ENCODE measurements at places on chromosomes 5 and 9.

- no peak for DNase-seq
Observed at GRCh38 chr5:74870299-74871067, 4.3 kb upstream of the FAM169A start.

DNA sequence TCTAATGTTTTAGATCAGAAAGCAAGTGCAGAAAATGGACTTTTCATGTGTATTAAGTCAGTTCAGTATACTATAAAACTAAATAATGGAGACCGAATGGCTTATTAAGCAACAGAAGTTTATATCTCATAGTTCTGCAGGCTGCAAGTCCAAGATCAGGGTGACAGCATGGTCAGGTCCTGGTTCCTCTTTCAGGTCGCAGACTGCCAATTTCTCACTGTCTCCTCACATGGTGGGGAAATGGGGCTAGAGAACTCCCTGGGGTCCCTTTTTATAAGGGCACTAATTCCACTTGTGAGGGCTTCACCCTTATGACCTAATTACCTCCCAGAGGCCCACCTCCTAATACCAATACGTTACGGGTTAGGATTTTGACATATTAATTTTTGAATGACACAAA, 48.7 kb downstream of the RICTOR start:
- DNase-seq: no peak

DNA sequence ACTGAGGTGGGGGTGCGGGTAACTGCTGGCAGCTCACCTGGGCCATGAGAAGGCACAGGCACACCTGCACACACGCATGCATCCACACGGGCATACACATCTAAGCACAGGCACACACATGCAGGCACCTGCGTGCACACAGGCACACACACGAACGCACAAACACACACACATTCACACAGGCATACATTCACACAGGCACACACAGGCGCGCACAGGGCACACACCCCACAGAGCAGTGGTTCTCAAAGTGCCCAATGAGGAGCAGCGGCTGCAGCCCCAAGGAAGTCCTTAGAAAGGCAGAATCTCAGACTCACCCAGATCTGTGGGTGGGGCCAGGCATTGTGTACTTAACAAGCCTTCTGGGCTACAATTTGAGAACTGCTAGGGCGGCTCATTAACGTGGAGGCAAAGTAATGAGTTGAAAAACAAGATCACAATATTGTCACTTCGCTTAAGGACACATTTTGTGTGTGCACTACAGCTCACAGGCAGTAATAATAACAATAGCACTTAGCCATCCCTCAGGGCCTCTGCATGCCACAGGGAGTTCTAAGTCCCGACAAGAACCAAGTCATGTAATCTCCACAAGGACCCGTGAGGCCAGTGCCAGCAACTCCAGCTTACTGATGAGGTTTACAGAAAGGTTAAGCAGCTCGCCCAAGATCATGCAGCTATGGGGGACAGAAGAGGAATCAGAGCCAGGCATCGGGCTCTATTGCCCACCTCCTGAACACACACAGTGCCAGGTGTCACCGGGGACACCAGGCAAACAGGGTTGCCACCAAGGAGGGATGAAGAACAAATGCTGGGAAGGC, 91.6 kb downstream of the ROR2 start:
- DNase-seq: no peak

DNA sequence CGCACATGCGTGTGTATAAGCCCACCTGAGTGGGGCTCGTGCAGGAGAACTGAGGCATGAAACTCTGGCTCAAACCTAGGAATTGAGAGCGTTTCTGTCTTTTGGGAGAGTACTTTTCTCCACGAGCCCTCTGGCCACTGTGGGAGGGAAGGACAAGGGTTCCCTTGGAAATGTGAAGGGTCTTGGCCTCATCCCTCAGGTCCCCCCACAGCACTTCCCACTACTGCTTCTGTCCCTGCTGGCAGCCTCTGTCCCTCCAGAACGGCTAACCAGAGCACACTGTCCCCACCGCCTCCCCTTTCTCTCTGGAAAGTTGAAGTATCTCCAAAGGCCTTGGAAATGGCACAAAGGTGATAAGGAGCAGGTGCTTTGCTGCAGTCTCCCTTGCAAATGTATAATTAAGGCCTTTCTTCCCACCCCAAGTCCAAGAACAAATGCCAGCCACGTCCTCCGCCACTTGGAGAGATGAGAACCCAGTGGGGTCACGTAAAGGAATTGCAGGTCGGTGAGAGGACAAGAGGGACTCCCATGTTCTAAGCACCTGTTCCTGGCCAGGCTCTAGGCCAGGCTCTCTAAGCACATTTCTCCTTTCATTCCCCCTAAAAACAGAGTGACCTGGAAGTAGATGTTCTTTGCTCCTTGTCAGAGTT, 107.9 kb upstream of the LMX1B start:
- no peak for DNase-seq

DNA sequence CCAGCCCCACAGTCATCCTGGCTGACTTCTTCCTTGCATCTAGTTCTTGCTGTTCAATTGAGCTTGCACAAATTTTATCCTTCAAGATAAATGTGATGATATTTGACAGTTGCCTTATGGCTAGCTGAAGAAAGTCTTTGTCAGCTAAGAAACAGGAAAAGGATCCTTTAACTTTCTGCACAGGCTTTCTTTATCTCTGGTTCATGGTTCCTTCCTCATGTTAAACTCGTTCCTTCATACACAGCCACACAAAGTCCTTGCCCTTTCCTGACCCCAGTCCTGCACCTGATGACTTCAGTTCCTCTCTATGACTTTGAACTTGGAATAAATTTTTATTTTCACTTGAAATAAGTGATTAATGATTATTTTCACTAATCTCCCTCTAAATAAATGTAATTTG, 132.5 kb upstream of the PRSS3 start:
- DNase-seq: no peak

- no peak for DNase-seq
Observed at GRCh38 chr5:95374061-95374460, 17.1 kb upstream of the FAM81B start.

- DNase-seq: no peak
Observed at GRCh38 chr9:77834898-77835488, 186.9 kb upstream of the GNA14 start.

DNA sequence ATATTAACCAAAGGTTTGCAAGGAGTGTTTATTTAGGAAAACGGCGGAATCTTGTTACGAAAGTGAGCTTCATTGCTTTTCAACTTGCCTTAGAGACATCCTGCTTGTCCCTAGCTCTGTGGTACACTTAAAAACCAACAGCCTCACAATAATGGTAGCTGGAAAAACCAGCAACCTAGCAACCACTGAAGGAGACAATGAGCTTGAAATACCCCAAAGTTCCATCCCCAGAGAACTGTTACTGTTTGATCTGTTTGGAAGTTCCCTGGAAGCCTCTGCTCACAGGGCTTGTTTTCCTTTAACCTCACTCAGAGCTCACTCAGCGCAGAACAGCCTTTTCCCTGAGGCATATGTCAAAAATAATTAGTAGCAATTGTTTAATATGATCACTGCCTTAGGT, 43.2 kb downstream of the SH3TC2 start:
- DNase-seq: no peak

GRCh38 chr9:134434894-134435506, 108.7 kb downstream of the RXRA start:
- DNase-seq: no peak

DNA sequence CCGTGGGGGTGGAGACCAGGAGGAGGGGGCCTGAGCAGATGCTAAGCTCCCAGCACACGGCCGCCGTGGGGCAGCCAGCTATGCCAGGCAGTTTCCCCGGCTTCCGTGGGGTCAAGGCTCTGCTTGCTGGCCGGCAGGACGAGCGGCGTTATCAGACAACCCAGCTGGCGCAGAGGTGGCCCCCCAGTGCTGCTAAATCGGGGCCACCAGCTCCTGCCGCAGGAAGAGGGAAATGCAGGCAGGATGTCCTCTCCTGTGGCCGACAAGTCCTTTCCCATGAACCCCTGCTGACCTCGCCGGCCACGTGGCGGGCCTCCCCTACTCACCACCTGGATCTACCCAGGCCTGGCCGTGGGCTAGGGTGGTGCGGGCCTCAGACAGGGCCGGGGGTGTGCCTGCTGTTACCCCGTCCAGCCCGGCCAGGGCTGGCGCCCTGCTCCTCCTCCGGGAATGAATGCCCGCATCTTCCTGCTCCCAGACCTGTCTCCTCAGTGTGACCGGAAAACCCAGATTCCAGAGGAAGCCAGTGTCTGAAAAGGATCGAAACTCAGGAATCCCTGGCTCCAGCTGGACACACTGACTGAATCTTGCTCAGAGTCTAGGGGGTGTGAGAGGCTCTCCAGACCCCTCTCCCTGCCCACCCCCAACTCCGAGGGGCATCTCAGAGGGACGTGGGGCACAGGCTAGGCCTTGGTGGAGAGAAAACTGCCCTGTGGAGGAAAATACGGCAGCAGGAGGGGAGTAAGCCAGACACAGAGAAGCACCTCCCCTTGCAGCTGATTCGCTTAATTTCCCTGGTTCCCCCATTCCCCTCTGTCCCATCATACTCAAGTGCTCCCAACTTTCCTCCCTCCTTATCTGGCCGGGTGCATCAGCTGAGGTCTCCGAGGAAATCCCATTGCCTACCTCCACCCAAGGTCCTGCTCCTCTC, 3.9 kb downstream of the FLT4 start:
- no peak for DNase-seq

- DNase-seq: no peak
Observed at GRCh38 chr5:96112123-96112670, 150.5 kb upstream of the ELL2 start.

DNA sequence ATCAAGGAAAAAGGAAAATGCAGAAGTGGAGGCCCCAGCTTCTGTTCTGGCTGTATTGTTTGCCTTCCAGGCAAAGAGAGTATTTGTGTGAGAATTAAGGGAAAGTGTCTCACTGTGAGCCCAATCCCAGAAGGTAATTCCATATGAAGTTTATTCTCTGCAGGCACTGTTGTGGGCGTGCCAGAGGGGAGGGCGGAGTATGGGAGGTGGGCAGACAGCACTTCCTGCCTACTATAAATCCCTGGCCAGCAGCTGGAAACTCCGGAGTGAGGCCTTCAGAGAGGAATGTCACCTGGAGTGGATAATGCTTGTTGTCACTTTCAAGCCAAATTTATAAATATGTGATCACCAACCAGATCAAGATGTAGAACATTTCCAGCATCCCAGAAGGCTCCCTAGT, 209.5 kb downstream of the ARHGAP26 start:
- DNase-seq: no peak

DNA sequence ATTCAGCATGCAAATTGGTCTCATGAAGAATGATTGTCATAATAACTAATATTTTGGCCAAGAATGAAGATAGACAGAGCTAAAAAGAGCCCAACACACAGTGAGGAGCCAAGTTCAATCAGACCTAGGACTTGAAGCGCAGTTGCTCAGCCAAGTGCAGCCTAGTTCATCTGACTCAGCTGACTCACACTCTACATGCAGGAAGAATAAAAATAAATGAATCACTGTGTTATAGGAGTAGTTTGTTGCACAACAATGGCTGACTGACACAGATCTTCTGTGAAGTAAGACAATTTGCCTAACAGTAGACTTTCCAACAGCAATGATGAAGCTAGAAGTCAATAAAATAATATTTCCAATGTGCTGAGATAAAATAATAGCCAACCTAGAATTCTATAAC, 261.5 kb downstream of the CEMIP2 start:
- DNase-seq: no peak

GRCh38 chr9:10612641-10613398, at the start of gene PTPRD:
Gene PTPRD (minus strand): TSS chr9:10613002.
- no peak for DNase-seq

DNA sequence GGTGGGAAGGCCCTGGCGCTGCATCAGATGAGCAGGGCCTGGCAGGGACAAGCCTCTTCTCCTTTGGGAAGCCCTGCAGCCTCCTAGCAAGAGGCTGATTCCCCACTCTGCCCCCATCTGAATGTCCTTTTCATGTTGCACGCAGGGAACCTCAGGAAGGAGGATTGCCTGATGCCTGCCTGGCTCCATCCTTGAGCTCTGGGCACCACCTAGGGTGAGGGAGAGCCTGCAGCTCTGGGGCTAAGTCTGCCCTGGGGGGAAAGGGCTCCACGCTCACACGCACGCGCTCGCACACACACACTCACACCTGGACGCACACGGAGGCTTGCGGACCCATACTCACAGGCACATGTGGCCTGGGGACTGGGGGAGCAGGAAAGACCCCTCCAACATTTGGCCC, 86.6 kb downstream of the LMX1B start:
- DNase-seq: no peak

- DNase-seq: no peak
Observed at GRCh38 chr9:5587024-5587423, 41.9 kb upstream of the RIC1 start.

DNA sequence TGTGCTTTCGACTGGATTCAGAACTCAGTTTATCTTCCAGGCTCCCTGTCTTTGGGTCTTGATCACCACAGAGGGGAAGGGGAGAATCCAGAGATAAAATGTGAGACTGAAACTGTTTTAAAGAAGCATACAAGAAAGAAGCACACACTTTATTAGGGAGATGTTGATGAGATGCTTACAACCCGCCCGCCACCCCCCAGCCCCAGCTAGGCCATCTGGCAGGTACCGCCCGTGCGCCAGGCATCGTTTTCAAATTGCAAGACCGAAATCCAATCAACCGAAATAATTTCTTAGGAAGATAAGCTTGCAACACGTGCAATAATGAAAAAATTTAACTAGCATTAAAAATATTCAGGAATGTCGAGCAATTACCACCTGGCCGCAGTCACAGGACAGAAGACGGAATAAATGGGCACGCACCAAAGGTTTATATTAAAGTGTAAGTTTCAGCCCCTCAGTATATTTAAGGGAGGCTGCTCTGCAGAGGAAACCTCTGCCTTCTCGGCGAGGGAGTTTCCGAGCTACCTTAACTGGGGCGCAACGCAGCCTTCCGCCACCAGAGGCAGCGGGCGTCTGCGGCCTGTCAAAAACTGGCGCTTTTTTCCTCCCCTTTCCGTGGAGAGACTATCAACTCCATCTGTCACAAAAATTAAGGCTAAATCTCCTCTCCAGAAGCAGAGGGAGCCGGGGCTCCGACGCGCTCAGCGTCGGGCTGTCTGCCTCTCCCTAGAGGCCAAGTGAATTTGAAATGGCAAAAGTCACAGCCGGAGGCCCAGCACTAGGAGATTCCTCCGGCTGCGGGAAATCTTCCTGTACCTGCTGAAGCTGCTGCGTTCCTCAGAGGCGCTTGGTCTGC, 996 bp upstream of the GAS1 start:
- DNase-seq: peak; percentile 70

GRCh38 chr9:134627417-134628353, 13.9 kb upstream of the COL5A1 start:
- DNase-seq: no peak

- DNase-seq: no peak
Observed at GRCh38 chr5:5751498-5751897, 329.0 kb downstream of the ICE1 start.

- DNase-seq: no peak
Observed at GRCh38 chr5:43769571-43770355, 166.8 kb downstream of the NNT start.

- no peak for DNase-seq
Observed at GRCh38 chr9:19989213-19989612, 200.4 kb upstream of the SLC24A2 start.

- no peak for DNase-seq
Observed at GRCh38 chr5:56861893-56862485, 46.6 kb downstream of the MAP3K1 start.
